ENCODE measurements at places on chromosomes 5 and 9.
A peak's percentile ranks its signal among the peaks of the same experiment; 100 is the strongest.

DNA sequence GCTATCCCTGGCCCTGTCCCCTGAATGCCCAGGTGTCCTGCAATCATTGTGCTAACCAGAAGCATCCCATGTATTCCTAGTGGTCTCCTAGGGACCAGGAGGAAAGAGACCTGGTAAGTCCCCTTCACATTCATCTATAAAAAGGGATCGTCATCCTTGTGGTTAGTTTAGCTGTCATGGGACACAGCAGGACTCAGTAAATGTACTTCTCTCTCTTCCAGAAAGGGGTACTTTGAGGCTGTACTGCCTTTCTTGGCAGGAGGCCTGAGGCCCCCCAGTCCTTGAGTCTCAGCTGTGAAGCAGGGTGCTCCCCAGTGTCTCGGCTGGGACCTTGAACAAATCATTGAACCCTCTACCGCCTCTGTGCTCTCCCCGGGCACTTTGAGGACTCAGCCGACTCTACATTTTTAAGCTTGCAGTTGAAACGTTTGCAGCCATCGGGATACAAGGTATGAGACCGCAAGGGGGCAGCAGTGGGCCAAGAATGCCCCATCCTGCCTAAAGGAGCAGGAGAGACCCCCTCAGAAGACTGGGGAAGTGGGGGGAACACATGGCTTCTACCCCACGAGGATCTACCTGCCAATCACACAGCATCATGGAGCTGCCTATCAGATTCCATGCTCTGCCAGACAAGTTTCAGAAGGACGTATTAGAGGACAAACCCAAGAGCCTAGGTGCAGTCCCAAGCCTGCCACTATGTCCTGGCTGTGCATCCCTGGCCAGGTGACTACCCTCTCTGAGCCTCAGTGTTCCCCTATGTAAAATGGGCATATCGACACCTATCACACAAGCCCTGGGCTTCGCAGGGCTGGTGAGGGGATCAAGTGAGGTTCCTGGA lies 2.4 kb upstream of the PHYKPL start:
- no peak for DNase-seq

DNA sequence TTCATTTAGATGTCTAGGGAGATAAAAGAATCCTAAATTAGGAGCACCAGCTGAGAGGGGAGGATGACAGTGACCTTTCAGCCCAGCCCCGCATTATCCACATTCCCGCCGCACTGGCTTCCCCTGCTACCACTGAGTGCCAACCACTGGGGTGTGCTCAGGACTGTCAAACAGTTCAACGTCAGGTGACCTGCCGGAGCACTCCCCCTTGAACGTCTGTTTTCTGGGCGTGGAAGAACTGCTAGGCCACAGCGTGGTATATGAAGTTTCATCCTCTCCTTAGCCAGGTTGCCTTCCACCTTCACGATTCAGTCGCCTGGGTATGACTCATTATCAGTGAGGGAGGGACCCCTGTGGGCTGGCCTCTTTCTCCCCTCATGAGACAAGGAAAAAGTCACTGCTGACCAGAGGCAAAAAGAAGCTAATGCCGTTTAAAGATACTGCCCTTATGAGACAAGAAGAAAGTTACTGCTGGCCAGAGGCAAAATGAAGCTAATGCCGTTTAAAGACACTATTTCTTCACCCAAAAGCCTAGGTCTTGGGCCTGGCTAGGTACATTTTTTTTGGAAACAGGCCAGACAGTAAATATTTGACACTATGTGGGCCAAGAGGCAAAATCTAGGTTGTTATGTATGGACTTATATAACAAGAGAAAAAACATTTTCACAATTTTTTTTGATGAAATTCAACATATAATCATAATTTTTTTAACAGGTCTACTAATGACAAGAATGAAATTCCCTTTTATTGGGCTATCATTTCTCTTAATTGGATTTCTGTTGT lies 4.6 kb downstream of the NMRK1 start:
- DNase-seq = no peak

- DNase-seq = peak; percentile 12
These were observed 39.3 kb downstream of the SPARC start for GRCh38 chr5:151647320-151647861.

DNA sequence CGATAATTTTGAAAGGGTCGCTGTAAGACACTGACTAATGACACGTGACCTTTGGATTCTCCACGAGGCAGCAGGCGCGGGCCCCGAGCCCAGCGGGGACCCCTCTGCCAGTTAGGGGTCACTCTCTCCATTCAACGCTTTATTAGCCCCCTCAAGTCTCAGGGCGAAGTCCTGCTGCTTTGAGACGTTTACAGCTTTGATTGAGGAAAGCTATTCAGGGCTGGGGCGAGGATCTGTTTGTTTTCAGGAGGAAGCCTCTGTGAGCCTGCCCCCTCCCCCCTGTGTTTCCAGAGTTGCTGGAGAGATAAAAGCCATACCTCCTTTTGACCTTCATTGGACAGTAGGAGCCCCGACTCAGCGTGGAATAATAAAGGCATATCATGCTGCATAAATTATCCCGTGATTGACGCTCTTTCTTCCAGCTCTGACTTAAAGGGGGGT lies 31.4 kb upstream of the MSX2 start:
- no peak for DNase-seq

- DNase-seq = no peak
These were observed 65.9 kb downstream of the SHOC1 start for GRCh38 chr9:111728617-111729366.

- DNase-seq = no peak
These were observed 81.8 kb upstream of the LMNB1 start for GRCh38 chr5:126695091-126695490.

DNA sequence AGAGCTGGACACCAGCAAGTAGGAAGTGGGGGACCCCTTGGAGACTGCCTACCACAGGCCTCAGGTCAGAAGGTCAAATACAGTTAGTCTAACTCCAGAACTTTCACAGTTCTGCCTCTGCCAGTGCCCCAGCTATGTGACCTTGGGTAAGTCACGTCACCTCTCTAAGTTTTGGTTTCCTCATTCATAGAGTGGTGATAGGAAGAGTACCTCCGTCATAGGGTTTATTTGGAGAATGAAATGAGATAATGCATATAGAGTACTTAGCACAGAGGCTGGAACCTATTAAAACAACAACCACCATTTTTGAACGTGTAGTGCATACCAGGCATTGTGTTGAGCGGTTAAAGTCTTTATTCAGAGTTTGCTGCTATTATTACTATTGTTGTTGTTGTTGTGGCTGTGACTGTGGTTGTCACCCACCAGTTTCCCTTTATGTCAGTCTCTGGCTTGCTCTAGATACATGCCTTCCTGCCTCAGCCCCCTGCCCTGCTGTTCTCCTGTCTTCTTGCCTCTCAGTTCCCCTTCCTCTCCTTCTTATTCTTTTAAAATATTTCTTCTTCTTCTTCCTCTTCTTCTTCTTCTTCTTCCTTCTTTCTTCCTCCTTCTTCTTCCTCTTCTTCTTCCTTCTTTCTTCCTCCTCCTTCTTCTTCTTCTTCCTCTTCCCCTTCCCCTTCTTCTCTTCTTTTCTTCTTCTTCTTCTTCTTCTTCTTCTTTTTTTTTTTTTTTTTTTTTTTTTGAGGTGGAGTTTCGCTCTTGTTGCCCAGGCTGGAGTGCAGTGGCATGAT lies 67.8 kb downstream of the RALGPS1 start:
- no peak for DNase-seq

- no peak for DNase-seq
These were observed 87.0 kb downstream of the SPOCK1 start for GRCh38 chr5:137412136-137412535.

- DNase-seq = no peak
These were observed 28.8 kb downstream of the AK8 start for GRCh38 chr9:132849185-132849706.

GRCh38 chr5:9544502-9545135 lies 1.3 kb downstream of the SEMA5A start:
- no peak for DNase-seq

GRCh38 chr5:10289353-10289752 lies 18.3 kb downstream of the CMBL start:
- no peak for DNase-seq

GRCh38 chr9:6441269-6441668 lies 28.3 kb downstream of the UHRF2 start:
- no peak for DNase-seq

Data from NCI-H187 treated with DMSO at 0.1 percent for 48 hours (cell line).